ENCODE measurements at places on chromosomes 11 and 22.

DNA sequence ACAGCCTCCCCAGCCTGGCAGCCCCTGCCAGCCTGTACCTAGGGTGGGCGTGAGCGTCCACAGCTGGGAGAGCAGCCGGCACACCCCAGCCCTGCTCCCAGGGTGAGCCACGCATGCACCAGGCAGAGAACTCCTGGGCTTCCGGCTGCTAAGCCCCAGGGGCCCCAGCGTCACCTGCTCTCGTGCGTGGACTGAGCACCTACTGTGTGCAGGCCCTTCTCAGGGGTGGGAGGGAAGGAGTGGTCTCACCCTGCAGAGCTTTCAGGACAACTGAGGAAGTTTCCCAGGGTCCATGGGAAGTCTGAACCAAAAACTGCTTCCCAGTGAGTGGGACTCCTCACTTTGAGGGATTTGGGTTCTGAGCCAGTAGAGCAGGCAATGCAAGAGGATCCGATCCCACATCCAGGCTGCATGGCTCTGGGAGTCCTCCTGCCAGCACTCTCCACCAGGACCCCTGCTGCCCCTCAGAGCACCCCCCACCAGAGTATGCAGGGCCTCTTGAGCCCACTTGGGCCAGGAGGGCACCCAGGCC, 47.1 kb upstream of the PRODH start:
- DNase-seq: no peak

DNA sequence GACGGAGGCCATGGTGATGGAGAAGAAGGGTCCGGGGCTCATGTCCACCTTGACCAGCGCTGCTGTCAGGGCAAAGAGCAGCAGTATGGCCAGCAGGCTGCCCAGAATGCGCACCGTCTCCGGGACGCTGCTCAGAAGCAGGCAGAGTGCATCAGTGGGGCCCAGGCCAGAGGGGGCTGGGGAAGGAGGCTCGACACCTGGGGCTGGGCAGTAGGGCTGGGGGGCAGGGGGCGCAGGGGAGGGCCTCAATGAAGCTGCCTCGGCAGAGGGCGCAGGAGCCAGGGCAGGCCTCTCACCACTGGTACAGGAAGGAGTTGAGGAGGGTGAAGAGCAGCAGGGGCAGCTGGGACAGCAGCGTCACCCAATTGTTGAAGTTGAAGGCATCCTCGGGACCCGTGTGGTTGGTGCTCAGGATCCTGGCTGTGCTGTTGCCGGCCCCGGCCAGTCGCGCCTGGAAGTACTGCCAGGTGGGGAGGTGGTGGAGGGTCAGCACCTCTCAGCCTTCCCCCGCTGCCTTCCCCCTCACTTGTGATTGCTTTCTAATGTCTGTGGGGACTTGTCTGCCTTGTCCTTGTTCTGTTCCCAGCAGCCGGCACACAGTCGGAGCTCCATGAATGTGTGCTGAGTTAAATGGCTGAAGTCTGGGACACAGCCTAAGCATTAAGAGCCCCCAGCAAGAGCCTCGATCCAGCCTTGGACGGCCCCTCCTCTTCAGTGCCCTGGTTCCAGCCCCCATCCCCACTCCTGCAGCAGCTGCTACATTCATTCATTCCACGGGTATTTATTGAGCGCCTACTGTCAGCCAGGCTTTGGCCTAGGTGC, 2.3 kb downstream of the SLC29A2 start:
- no peak for DNase-seq

DNA sequence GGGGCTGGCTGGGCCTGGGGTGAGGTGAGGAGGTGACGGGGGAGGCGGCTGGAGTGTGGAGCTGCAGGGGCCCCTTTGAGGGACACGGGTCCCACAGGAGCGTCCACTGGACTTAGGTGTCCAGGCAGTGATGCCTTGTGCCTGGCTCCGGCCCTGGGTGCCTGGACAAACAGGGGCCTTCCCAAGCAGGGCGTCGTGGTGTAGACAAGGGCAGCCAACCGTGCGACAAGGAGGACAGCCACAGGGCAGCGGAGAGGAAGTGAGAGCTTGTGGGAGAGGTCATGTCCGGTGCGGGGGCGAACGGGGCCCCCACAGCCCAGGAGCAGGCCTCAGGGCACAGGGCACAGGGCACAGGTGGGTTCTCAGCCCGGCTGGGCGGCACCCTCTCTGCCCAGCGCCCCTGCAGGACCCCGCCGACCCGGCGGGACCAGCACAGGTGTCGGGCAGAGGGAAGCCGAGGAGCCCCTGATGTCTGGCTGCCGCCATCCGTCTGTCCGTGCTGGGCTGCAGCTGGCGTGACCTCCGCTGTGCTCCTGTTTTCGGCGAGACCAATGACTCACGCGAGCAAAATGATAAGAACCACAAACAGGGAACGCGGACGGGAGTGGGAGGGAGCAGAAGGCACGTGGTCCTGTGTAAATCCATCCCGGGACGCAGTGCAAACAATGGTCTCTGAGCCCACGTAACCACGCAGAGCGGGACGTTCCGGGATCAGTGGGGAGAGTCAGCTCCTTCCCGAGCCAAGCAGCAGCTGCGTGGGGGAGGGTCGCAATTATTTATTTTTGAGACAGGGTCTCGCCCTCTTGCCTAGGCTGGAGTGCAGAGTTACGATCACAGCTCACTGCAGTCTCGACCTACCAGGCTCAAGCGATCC, 49.1 kb upstream of the A4GALT start:
- peak; percentile 83 for DNase-seq

GRCh38 chr11:14253421-14253820, 105.6 kb downstream of the RRAS2 start:
- DNase-seq: no peak

GRCh38 chr22:44396021-44396726, 83.4 kb upstream of the SHISAL1 start:
- DNase-seq: no peak

- DNase-seq: no peak
Observed at GRCh38 chr11:76161261-76161961, 44.9 kb downstream of the WNT11 start.

GRCh38 chr11:100910808-100911207, 218.8 kb downstream of the PGR start:
- no peak for DNase-seq

DNA sequence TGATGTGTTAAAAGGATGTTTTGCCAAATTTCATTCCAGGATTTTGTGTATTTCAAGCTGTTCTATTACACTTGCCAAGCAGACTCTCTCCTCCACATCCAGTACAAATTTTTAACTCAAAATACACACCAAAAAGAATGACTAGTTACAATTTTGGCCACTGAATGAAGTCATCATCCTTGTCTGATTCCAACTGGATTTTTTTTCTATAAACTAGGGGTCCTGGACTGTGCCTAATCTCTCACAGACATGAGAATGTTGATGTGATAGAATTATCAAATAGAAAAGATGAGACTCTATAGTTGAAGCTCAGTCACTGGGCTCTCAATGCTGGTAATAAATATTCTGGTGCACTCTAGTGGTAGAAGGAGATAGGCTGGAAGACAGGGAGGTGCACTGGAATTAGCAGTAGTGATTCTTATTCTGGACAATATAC, 85.8 kb downstream of the FANCF start:
- DNase-seq: no peak

DNA sequence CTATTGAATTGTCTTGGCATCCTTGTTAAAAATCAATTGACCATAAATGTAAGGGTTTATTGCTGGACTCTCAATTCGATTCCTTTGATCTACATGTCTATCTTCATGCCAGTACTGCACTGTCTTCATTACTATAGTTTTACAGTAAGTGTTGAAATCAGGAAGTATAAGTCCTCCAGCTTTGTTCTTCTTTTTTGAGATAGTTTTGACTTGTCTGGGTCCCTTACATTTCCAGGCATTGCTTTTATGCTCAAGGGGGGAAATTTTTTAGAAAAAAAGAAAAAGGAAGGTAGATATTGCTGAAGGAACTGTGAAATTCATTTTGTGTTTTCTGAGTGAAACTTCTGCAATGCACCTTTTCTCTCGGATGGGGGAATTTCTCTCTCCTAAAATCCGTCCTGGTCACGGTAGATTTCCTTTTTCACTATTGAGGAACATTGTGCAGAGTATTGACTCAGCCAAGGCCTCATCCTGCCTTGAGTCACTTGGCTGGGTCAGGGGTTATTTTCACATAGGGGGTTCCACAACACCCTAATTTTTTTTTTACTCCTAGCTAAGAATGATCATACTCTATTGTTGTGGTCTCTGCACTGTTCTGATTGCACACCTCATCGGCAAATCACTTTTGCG, 2.8 kb upstream of the ACER3 start:
- no peak for DNase-seq

DNA sequence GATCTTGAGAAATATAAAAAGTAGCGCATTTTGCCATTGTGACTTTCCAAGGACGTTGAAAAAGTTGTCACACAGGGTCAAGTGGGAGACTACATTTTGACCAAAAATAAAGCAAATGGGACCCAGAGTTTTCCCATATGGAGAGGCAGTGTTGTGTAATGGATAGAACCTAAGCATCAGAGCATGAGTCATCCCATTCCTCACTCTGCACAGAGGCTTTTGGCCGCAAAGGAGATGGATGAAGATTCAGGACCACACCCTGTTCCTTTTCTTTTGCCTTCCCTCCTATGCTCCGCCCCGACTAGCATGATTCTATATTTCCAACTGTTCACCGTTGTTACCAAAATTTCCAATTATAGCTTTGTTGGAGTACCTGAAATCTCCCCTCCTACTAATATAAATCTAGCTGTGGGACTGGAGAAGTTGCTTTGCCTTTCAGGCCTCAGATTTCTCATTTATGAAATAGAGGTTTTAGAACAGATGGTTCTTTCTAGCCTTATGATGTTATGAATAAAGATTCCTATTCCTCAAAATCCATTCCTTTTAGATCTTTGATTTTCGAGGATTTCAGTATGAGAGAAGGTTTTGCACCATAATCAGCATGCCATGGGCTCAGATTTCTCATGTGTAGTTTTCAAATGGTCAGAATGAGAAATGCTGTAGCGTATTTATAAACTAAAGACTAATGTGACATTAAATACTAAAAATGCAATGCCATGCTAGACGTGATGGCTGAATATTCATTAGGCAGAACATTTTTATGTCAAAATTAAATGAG, 921.9 kb upstream of the TENM4 start:
- no peak for DNase-seq

GRCh38 chr11:17518366-17518765, 25.9 kb downstream of the USH1C start:
- DNase-seq: no peak

DNA sequence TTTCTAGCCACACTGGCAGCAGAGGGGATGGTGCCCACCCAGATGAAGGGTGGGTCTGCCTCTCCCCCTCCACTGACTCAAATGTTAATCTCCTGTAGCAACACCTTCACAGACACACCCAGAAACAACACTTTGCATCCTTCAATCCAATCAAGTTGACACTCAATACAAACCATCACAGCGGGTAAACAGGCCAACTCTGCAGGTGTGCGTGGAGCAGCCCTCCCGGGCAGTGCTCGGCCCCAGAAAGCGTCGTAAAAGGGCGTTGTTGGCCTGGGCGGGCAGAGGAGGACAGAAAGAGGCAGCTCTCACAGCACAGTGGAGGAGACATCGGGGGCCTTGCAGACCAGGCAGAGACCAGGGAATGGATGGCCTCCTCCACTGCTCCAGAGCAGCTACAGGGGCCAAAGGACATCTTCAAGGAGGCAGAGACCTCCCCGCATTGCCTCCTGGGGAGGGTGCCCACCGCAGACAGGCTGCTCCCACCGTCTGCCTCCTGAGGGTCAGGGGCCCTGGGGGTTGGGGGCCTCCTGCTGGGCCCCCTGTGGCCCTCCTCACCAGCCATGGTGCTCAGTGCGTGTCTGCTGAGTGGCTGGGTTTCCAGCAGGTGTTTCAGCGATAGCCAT, 56.1 kb upstream of the FADD start:
- no peak for DNase-seq

DNA sequence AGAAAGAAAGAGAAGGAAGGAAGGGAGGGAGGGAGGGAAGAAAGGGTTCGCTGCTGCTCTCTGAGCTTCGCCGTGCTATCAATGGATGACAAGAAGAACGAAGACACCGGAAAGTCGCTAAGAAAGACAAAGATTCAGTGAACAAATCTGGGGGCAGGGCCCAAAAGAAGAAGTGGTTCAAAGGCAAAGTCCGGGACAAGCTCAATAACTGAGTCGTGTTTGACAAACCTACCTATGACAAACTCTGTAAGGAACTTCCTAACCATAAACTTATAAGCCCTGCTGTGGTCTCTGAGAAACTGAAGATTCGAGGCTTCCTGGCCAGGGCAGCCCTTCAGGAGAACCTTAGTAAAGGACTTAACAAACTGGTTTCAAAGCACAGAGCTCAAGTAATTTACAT, 2.9 kb upstream of the TTLL1 start:
- DNase-seq: no peak

- DNase-seq: no peak
Observed at GRCh38 chr11:17423533-17424310, 35.3 kb upstream of the KCNJ11 start.

GRCh38 chr11:21897752-21898151, 295.1 kb upstream of the ANO5 start:
- DNase-seq: no peak

DNA sequence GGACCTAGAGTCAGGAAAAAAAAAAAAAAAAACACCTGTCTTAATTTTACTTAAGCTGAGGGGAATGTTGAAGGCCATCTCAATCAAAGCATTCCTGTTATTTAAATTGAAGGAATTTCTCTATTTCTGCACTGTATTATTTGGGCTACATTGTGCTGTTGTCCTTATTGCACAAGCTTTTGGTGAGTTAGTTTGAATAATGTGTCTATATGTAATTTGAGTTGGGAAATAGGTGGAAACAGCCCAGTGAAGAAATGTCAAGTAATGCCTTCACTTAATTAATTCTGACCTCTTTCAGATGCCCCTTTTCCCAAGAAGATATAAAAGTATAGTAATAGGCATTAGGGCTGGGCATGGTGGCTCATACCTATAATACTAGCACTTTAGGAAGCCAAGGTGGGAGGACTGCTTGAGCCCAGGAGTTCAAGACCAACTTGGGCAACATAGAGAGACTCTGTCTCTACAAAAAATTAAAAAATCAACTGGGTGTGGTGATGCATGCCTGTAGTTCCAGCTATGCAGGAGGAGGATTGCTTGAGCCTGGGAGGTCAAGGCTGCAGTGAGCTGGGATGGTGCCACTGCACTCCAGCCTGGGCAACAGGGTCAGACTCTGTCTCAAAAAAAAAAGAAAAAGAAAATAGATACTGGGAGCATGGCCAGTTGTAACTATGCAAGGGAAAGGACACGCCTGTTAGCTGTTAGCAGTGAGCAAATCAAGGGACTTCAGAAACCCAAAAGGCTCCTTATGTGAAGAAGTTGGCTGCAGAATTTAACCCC, 34.9 kb downstream of the OR10A6 start:
- no peak for DNase-seq

Data from GM12891 (cell line).